Islet precursor cell (in vitro differentiated cells): ENCODE measurements at places on chromosomes 16 and 17.

- DNase-seq: no peak
These were observed 2.2 kb downstream of the SLC12A3 start for GRCh38 chr16:56866955-56867830.

GRCh38 chr17:32631341-32632096, 144.7 kb downstream of the CDK5R1 start:
- DNase-seq: no peak

- no peak for DNase-seq
These were observed 4.7 kb downstream of the LMF1 start for GRCh38 chr16:966035-966434.

DNA sequence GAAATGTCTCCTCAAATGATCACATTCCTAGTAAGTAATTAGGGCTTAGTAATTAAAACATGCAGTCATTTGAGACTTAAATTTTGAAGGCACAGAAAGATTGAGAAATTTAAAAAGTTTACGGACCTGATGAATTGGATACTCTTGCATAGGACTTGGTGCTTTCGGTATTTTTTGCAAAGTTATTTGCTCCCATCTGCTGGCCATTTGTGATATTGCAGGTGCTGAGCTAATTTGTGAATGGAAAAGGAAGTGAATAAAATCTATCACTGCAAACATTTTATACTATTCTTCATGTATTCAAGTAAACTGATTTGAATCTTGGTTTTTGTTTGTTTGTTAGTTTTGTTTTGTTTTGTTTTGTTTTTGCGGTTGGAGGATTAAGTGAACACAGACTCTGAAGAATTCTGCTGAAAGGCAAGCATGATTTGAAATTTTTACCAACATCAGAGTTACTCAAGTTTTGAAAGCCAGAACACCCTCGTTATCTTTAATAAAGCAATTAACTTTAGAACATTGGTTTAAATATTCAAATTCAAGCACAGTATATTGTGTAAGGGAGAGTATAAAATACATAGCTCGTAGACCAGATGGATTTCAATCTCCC, 689.5 kb upstream of the RBFOX1 start:
- peak; percentile 70 for DNase-seq

- DNase-seq: peak; percentile 80
These were observed 224.3 kb downstream of the MSI2 start for GRCh38 chr17:57480438-57481196.

GRCh38 chr17:61587807-61588660, 3.0 kb downstream of the NACA2 start:
- DNase-seq: no peak

- no peak for DNase-seq
These were observed 67.9 kb downstream of the CEP95 start for GRCh38 chr17:64574646-64575045.

GRCh38 chr17:6843241-6843880, 11.8 kb upstream of the TEKT1 start:
- no peak for DNase-seq

GRCh38 chr17:67606896-67607604, 110.7 kb upstream of the NOL11 start:
- DNase-seq: no peak

GRCh38 chr17:17120701-17121100, 78.4 kb downstream of the MPRIP start:
- DNase-seq: no peak

DNA sequence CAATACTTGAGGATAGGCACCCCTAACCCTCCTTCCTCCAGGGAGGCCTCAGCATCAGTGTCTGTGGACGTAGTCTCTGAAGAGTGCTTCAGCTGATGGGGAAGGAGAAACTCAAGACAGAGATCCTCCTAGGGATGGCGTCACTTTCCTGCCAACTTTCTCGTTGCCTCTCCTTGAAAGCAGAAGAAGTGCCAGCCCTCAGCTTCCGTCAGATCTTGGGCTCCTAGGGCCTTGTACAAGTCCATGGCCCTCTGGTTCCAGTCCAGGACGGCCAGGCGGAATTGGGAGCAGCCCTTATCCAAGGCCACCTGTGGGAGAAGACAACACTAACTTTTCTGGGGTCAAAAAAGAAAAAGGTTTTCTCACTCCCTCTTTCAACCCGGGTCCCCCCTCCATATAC, 1.3 kb downstream of the SAT2 start:
- no peak for DNase-seq

- DNase-seq: no peak
These were observed 175.2 kb downstream of the KCNJ2 start for GRCh38 chr17:70344386-70345060.

GRCh38 chr17:28717578-28718332, at the start of gene RAB34:
TSS of gene RAB34 (minus strand) at chr17:28717868. CDS start at chr17:28717266, 602 bp downstream.
- peak; percentile 99 for DNase-seq

GRCh38 chr17:77654296-77654695, 304.2 kb upstream of the TNRC6C start:
- DNase-seq: no peak

GRCh38 chr16:17451843-17452242, 18.9 kb downstream of the XYLT1 start:
- DNase-seq: no peak
